ENCODE measurements at places on chromosomes 1 and 21. TPM values are rescaled to one million over a fixed set of nuclear protein-coding genes. Genes with fewer than 3 reads are reported as not detected.

DNA sequence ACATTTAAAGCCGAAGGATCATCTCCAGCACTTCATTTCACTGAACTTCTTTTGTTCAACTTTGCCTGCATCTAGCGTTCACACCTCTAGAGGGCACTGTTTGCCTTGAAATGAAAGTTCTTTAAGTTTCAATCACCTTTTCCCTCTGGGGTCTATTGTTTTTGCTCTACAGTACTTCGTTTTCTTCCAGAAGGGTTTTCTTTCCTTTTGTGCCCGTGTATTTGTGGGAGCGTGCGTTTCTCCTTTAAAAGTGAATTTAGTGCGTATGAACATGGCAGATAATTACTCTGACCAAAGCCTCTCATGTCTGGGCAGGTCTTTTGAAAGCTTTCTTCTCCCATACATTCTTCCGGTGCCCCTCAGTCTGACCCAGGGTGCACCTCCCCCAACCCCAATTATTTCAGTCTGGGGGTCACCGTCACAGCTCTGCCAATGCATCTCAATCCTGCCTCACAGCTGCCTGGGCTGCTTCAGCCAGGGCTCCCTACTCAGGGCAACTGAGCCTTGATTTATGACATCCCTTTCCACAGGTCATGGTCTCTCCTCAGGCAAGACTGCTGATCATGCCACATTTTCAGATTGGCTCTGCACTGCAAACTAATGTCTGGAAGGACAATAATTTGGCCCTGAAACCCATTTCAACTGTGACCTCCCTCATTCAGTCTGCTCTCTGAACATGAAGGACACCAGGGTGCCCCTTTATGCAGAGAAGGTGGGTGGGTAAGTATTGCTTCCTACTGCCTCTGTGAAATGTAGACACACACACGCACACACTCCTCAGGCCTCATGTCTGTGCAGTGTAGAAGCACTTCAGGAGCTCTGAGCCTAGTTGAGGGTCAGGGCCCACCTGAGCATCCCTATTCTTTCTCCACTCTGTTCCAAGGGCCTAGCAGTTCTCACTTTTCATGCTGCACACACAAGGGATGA, 88.6 kb downstream of the NUF2 start:
- DNase-seq = peak; percentile 66

DNA sequence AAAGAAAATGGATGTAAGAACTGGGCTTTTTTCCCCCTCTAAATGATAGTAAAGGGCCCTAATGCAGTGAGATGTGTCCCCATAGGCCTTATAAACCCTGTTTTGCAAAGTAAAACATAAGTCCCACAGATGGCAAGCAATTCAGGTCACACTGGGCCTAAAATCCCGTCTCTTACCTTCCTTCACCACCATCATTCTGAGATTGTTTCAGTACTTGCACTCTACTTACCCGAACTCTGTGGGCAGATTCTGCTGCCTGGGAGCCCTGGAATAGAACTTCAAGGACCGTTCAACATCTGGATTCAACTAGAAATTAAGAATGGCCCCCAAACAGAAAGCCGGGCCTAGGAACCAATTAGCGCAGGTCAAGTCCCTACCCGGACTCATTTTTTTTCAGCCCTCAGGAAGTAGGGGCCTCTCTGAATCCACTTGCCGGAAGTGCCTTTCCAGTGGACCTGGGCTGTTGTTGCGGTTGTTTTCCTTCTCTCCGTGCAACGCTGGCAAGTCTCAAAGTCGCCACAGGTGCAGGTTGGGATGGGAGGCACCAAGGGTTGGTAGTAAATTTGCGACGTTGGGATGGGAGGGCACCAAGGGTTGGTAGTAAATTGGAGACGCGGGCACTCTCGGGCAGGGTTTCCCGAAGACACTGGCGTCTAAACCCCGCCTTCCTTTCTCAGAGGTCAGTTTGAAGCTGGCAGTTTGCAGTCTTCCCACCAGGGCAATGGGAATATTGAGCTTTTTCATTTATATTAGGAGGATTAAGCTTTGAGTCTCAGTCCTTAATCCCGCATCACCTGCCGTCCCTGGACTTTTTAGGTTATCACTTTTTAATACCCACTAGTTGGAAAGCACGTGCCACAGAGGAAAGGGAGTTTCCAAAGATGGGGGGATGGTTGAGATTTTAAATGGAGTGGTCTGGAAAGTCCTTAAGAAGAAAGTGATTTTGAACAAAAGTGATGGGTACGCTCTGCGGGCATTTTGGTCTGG, at the start of gene TMEM69:
TMEM69 (plus strand) TSS at position 428 of the 987 bp plus-strand sequence. CDS start 2,888 bp downstream, outside the sequence.
- DNase-seq = peak; percentile 90

Gene PLA2G5
- not detected for total RNA-seq

- DNase-seq = peak; percentile 75
Measured at GRCh38 chr1:206030714-206031113, 7.0 kb upstream of the CTSE start.

GRCh38 chr1:97136996-97137395, 415.4 kb downstream of the PTBP2 start:
- no peak for DNase-seq

GRCh38 chr1:99737016-99737415, 29.4 kb downstream of the FRRS1 start:
- DNase-seq = peak; percentile 84

GRCh38 chr1:231177936-231178335, 16.1 kb downstream of the TRIM67 start:
- no peak for DNase-seq

Gene FCGR1A
- total RNA-seq = not detected

Gene KCNE1
- total RNA-seq = 0.53 TPM

GRCh38 chr1:33335020-33335419, 14.1 kb upstream of the A3GALT2 start:
- DNase-seq = no peak

Gene RBM15
- total RNA-seq = 29.5 TPM

DNA sequence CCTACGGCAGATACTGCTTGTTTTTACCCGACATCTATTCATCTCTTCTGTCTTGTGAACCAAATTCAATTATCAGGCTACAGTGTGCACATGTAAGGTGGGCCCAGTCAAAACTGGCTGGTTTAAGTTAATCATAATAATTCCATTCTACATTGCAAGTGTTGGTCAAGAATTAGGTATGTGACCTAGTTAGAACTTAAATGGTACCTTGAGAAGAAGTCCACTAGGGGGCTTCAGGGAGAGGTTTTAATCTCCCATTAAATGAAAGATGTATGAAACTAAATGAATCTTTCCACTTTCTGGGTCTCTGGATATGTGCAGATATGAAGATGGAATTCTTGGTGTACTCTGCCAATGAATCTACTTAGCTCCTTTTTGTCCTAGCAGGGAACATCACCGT, 187.1 kb downstream of the CDC42BPA start:
- peak; percentile 51 for DNase-seq

DNA sequence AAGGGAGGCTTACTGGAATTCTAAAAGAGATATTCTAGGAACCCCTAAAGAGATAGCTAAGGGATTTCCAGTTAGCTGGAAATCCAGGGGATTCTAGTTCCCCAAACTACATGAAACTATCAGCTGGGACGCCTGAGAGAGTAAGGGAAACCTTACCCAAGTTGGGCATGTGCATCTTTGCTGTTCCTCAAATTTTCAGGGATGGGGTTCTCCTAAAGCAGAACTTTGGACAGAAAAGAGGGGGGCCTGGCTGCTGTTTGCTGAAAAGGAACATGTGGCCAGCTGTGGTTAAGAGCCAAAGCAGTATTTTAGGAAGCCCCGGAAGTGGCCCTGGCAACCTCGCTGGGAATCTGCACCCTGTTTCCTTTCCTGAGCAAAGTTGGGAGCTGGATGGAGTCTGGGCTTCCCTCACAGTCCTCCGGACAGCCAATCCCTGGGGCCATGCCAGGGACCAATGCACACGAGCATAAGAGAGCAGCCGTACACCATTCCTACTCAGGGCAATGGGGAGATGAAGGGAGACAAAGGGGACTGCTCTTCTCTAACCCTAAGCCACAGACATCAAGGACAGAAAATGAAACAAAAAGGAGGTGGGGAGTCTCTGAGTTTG, 154.3 kb downstream of the PLXNA2 start:
- DNase-seq = no peak

GRCh38 chr1:234489698-234490077, 10.7 kb upstream of the TARBP1 start:
- DNase-seq = no peak

Gene TFF2
- not detected for total RNA-seq

GRCh38 chr1:87956072-87956471, 627.4 kb downstream of the LMO4 start:
- DNase-seq = peak; percentile 4

Gene RASAL2
- 19.6 TPM for total RNA-seq

- no peak for DNase-seq
Measured at GRCh38 chr21:26032263-26032662, 138.3 kb downstream of the APP start.

- DNase-seq = peak; percentile 68
Measured at GRCh38 chr1:234961456-234962339, 166.9 kb downstream of the TOMM20 start.

GRCh38 chr1:1441002-1441888, 5.8 kb downstream of the VWA1 start:
- DNase-seq = peak; percentile 37

Gene NT5C1A
- not detected for total RNA-seq

Gene DNAI4
- 3.3 TPM for total RNA-seq

Gene HSD3B2
- not detected for total RNA-seq

Gene APOBEC4
- not detected for total RNA-seq

DNA sequence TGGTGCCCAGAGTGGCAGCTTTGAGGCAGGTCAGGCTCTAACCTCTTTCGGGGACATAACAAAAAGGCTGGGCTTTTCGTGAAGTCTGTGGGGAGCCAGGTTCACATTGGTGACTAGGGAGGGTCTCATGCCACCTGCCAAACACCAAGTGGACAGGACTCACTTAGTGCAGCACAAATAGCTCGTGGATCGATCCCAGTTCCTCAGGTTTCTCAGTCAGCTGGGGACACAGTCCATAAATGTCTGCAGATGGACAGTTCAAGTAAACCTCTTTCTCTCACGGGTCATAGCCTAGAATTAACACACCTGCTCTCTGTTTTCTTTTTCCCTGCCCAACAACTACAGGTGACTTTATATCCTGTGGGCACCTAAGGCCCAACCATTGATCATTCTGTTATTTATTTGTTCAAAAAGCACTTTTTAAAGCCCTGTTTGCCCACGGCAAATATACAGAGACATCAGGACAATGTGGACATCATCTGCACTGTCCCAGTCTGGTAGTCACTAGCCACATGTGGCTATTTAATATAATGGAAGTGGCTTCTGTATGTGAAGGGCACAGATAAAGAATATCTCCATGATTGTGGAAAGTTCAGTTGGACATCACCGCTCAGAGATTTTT, 53.5 kb downstream of the CAPN2 start:
- DNase-seq = no peak

DNA sequence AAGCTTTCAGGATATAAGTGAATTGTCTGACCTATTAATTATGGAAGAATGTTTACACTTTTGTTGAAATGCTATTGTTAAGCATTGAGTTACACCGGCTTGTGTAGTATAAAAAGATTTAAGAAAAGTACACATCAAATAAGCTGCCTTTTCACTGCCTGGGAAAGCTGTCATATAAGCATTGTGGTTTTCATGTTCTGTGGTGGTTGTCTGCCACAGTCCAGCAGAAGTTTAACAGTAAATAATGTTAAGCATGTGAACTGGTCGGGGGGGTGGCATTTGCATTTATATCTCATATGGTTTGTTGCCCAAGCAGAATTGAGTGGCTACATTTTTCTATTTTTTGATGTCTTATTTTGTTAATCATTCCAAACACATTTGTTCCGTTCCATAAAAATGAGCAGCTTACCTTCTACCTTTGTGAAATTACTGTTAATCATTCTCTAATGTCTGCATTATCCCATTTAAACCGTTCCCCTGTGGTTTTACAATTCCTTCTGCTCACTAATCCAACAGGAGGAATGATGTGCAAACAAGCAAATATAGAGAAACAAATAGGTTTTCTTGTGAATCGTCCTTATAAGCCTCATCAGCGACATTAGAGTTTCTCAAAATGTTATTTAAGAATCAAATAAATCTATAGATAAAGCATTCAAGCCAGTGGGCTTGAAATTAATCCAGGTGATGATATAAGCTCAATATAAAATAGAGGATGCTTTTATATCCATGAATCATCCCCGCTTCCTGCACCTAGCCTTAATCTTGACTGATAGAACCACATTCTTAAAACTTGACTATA, 160.8 kb upstream of the SAMSN1 start:
- DNase-seq = no peak

- DNase-seq = peak; percentile 85
Measured at GRCh38 chr1:221824025-221824424, 82.1 kb upstream of the DUSP10 start.

- DNase-seq = peak; percentile 75
Measured at GRCh38 chr1:204431310-204432184, 19.9 kb upstream of the PPP1R15B start.

GRCh38 chr21:15795533-15795932, 65.8 kb downstream of the USP25 start:
- DNase-seq = no peak

- no peak for DNase-seq
Measured at GRCh38 chr21:35170818-35171217, 121.7 kb upstream of the RUNX1 start.

DNA sequence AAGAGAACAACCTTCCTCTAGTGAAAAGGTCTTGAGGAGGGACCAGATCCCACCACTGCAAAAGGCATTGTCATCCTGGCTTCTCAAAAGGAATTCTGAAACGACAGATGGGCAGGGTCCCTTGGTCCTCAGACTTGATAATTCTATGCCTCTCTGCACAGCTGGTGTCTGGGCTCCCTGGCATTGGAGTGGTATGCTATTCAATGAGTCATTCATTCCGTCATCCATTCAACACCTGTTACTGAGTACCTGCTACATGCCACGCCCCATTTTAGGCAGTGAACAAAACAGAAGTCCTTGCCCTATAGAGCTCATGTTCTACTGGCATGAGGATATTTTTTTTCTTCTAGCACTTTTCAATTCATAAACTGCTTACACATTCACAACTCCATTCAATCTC, 45.8 kb upstream of the HMGB4 start:
- DNase-seq = no peak

DNA sequence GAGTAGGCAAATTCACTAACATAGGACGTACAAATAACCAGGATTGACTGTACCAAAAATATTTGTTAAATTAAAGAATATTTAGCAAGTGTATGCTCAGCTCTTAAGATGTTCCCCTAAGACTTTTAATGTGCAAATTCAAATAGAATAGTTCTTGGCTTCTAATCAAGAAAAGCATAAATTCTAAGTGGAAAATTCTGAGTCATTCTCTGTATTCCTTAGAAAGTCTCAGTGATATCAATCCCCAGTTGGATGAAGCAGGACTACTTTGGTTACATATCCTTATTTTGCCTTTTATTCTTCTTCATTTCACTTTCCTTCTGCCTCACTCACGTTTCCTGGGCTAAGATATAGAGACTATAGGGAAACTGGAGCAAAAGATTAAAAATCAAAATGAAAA, 130.2 kb downstream of the IFI44 start:
- DNase-seq = peak; percentile 37

All from endothelial cell of umbilical vein (primary cell).